Body of pancreas (tissue), 4 donors: ENCODE measurements at places on chromosomes 5 and 9.

GRCh38 chr9:14869671-14870070 is 40.6 kb downstream of the FREM1 start:
- no peak for DNase-seq

- DNase-seq: peak; percentile 60
These were observed 4.6 kb downstream of the NMRK1 start for GRCh38 chr9:75083188-75083970.

DNA sequence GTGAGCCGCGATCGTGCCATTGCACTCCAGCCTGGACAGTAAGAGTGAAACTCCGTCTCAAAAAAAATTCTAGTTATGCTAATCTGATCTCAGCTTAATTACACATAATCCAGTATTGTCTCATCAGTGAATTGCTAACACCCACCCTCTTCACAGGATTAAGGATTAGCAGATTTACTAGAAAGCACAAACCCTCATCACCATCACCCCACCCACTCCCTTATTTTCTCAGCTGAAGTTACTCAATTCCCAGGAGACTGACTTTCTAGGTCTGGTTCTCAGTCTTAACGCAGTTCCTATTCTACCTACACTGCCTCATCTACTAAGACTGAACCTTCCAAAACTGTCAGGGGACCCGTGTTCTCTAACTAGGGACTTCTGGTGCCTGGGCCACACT is 9.0 kb downstream of the TOR1B start:
- DNase-seq: no peak

DNA sequence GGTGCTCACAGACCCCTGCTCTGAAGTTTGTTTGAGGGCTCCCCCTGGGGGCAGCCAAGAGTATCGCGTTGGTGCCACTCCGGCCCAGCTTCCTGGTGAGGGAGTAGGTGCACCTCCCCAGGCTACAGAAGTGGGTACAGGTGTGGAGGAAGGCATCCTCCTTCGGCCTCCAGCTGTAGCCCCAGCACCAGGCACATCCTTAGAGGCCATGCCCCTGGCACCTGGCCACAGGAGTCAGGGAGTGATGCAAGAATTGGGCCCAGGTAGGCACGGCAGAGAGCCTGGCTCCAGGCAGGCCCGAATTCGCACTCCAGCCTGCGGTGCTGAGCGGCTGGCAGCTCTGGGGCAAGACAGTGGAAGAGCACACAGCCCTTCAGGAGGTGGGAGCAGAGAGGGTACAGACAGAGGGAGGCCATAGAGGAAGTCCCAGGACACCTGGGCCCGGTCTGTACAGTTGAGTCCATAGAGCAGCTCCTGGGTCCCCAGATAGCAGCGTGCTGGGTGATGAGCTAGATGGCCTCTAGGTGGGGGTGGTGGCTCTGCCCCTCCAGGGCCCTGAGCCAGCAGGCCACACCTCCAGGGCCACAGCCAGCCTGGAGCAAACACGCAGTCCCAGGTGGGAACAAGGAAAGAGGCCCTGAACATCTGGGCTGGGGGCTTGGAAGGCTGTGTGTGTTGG is 2.4 kb downstream of the SAPCD2 start:
- DNase-seq: peak; percentile 85

DNA sequence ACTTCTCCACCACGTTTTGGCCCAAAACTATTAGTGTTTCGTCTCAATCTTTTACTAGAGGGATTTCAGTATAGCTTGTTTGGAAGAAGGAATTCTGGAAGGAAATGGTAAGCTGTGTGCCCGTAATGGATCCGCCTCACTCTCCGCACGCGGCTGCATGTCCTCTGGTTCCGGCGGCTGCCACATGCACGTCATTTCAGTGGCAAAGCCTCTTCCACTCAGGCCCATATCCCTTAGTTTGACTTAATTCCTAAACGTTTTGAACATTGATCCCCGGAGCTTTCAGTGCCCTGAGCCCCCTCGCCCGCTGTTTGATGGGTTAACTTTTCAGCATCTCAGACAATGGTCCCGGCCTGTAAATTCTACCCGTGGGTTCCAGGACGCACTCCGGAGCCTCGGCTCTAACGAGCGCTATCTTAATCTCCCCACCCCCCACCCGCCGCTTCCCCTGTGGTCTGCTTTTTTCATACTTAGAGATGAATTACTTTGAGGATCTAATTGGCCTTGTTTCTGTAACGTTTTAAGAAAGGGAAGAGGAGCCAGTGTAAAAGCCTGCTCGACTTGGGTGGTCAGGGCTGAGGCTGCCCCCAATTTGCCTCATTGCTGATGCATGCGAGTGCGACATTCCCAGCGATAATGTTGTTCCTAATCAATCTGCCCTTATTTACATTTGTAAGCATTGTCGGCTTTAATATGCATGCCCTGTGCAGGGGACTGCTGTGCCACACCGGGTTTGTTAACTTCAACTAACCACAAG is 4.6 kb downstream of the PTCH1 start:
- no peak for DNase-seq
